ENCODE measurements at places on chromosomes 16 and 17.

- peak; percentile 49 for DNase-seq
Measured at GRCh38 chr17:43760254-43760852, 1.8 kb upstream of the SOST start.

DNA sequence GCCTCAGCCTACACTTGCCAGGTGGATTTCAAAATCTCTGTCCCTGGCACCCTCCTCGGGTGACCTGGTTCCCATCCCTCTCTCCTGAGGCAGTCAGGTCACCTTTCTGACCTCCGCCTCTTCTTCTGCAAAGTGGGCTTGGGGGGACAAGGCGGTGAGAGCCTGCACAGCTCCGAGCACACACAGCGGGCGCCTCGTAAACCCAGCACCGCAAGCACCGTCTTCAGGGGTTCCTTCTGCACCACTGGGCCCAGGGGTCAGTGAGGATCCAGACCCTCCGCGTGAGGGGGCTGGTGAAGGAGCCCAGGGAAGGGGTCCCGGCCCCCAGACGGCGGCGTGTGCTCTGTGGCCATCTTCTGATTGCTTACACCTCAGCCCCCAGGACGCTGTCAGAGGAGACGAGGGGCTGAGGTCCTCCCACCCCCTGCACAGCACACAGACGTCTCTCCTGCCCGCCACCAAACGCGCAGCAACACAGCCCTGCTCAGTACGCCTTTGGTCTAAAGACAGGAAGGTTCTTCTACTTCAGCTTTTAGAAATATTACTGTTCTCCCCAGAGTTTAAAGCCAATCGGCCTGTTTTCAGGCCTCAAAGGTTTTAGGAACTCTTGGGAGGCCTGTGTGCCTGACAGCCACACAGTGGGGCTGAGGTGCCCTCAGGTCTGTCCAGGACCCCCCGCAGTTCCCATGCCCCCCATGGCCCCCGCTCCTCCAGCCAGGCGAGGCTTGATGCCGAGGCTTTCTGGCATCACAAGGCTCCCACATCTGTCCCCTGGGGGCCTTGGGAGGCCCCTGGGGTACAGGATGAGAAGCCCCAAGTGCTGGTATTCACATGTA lies 2.7 kb downstream of the CBFA2T3 start:
- no peak for DNase-seq

DNA sequence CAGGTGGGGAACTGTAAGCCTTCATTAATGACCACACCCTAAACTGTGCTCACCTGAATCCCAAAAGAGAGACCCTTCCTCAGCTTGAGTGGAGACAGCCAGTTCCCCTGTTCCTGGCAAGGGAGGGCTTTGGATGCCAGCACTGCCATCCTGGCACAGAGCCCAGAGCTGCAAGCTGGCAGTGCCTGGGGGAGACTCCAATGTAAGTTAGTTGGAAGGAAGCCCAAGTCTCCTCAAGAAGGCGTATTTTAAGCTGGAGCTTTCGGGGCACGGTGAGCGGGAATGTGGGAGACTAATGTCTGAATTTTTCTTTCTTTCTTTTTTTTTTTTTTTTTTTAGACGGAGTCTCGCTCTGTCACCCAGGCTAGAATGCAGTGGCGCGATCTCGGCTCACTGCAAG lies 4.7 kb downstream of the CDC42EP4 start:
- DNase-seq = no peak

DNA sequence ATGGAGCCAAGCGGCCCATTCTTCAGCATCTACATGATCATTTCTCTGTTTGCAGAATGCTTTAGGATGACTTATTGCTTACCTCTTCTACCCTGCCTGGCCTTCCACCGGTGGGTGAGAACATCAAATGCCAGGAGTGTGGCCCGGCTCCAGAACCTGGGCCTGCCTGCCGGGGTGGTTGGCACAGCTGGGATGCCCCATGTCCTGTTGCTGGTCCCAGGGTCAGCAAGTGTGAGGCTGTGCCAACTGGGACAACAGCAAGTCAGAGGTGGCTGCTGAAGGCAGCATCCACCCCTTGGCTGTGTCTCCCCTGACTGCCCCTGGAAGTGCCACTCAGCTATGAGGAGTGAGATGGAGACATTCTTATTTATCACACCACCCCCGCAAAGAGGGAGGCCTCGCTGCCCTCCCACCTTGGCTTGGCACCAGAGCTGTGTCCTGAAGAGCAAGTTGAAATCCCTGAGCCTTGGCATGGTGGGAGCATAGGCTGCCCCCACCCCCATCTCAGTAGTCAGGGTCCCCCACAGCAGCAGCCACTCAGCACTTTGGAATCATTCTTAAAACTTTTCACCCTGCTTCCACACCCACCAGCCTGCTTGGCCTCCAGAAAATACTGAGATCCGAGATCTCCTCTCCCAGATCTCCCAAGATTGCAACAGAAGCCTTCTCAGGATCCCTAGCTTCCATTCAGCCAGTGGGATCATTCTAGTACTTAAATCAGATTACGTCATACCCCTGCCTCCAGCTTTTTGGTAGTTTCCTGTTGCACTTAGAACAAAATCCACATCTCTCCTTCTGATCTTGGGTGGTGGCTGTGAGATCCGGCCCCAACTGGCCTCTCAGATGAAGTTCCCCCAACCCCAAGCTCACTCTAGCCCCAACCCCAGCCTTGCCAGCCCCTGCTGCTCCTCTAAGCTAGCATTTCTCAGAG lies 127.5 kb downstream of the SOCS1 start:
- no peak for DNase-seq

- peak; percentile 33 for DNase-seq
Measured at GRCh38 chr17:40168262-40168832, 8.9 kb upstream of the RAPGEFL1 start.

DNA sequence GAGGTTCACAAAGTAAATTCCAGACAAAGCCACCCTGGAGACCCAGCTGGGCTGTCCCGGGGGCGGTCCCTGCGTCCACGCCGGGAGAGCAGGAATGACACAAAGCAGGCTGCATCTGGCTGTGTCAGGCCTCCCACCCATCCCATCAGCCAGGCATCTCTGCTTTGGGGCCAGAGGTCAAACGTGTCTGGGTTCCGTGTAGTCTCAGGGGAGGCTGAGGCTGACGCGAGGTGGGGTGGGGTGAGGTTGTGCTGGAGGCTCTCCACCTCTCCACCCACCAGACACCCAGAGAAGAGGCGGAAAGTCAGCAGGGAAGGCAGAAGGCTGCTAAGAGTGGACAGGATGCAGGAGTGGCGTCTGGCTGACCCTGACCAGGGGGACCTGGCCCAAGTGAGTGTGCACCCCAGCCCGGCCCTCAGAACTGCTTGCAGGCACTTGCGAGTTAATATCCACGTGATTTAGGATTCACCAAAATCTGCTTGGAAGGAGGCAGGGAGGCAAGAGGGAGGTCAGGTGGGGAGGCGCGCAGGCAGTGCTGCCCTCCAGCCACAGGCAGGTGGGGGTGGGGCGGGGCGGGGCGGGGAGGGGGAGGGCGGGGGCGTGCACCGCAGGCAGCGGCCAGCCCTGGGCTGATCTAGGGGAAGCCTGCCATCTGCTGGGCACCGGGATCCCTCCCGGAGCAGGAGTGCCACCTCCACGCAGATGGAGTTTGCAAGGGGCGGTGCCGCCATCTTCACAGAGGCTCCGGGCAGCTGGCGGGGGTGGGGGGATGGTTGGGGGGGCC lies 44.3 kb downstream of the TBC1D16 start:
- peak; percentile 4 for DNase-seq

DNA sequence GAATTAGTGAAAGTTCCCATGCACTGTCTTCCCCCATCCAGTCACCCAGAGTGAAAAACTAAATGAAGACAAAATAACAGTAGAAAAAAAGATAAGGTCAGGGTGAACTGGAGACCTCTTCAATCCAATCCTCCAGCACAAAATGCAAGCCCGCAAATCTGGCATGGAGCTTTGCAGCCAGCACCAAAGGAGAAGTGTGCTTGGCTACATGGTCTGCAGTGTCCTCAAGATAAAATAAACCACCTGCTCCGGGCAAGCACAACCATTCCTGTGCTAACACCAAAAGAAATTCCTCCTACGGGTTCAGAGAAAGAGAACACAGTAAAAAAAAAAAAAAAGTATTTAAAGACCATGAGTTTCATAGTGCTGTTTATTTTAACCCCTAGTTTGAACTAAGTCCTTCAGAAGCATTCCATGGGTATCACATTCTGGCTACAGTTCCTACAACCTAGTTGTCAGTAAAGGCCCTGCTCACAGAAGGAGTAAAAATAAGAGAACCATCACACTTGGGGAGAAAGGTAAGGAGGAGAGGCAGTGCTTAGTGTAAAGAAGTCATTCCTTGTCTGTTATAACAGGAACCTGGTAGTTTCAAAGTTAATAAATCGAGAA lies 109.1 kb downstream of the GAS7 start:
- DNase-seq = no peak

Data from KG1 (cell line).